Activated naive CD4-positive, alpha-beta T cell treated with anti-CD3 and anti-CD28 coated beads, Interleukin-2, amount 10 ng/mL, durations not matched to agents 7 days and 5 days (primary cell): ENCODE measurements at places on chromosomes 6 and 20.

DNA sequence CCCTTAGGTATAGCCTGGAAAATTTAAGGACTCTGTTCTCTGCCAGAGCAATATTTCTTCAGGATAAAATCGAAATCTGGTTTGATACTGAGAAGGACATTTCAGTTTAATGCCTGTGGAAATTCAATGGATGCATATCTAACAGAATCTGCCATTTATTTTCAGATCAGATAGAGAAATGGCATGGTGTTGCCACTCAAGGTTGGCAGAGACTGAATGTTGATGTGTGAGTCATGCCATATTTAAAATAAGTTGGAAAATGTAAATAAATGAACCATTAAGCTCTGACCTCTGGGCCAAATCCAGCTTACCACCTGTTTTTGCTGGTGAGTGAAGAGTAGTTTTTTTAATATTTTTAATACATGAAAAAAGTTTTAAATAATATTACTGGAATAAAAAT, 594.6 kb downstream of the DOK5 start:
- no peak for DNase-seq

- DNase-seq, result no peak
Measured at GRCh38 chr6:11637266-11637665, 99.7 kb downstream of the TMEM170B start.

DNA sequence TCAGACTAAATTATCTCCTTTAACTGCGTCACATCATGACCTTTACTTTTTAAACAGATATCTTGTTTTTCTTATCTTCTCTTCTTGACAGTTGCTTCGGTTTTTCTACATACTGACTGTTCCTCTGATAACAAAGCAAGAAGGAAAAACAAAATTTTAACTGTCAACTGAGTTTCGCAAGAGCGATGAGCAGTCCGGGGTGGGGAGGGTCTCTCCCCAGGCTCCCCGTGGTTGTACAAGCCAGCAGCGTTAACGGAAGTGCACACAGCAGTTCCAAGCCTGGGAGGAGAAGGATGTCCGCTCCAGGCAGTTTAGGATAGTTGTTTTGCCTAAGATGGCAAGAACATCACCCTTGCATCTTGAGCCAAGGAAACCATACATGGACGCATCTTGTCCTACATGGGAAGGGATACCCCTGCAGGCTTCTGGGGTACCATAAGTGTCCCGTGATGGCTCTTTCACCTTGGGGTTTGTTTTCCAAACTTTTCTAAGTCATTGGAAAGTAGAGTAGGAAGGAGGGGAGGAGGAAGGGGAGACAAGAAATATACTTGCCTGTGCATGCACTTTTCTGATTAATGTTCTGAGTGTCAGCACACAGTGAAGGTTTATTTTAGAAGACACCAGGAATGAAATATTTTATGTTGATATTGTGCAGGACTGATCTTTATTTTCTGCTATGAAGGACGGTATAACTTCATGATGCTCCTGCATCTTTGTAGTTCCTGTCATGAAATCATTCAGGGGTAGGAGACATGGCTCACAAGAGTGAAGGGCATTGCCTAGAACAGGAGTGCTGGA, 20.8 kb downstream of the SLC24A3 start:
- DNase-seq, result no peak

DNA sequence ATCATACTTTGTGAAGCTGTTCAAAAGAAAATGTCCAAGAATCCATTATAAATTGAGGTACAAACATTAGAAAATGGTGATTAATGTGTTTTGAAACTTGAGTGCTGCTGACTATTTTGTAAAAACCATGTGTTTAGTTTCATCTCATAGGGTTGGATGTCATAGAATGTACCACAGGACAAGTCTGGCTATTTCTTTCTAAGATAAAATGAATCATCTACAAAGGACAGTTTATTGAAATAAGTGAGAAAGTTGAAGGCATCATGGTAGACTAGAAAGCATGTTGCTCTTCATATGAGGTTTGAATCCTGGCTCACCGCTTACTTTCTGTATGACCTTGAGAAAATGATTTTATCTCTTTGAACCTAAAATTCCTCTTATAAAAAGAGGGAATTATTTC, 29.2 kb upstream of the SMAP1 start:
- no peak for DNase-seq

DNA sequence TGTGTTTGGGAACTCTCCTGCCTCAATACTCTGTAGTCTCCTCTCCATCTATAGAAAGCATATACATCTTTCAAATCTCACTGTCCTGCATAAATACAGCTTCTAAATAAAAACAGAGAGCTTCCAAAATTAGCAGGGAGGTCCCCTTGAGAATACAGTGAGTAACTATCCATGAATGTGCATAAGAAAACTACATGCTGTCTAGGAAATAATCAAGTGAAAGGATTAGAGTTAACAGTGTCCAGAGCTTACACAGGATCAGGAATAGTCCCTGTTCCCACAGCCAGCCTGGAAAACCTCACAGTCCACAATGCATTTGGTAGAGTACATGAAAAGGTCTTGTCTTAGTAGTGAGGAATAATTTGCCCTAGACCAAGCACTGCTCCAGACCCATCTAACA, 123.0 kb upstream of the POU3F2 start:
- no peak for DNase-seq

- DNase-seq, result no peak
Measured at GRCh38 chr6:4401408-4402368, 266.3 kb upstream of the ECI2 start.

DNA sequence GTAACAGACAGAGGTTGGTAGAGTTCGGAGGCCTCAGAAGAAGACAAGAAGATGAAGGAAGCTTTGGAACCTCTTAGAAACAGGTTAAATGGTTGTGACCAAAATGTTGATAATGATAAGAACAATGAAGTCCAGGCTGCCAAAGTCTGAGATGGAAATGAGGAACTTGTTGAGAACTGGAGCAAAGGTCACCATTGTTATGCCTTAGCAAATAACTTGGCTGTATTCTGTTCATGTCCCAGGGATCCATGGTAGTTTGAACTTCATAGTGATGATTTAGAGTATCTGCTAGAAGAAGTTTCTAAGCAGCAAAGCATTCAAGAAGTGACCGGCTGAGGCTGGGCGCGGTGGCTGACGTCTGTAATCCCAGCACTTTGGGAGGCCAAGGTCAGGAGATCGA, 11.1 kb upstream of the LSM14B start:
- no peak for DNase-seq

- DNase-seq, result peak; percentile 36
Measured at GRCh38 chr20:63645218-63645617, 8.0 kb downstream of the STMN3 start.
